ENCODE measurements at places on chromosomes 12 and 14.

GRCh38 chr12:109997393-109997792, 1.2 kb upstream of the GIT2 start:
- no peak overlapping the region for H3K4me3 ChIP-seq
- H3K27ac ChIP-seq: no peak overlapping the region
- no peaks in the 10 kb centered on the region for H3K27me3 ChIP-seq
- peaks cover 6% of the 10 kb centered on the region for H3K36me3 ChIP-seq
- peaks cover 26% of the 10 kb centered on the region for H3K4me1 ChIP-seq

DNA sequence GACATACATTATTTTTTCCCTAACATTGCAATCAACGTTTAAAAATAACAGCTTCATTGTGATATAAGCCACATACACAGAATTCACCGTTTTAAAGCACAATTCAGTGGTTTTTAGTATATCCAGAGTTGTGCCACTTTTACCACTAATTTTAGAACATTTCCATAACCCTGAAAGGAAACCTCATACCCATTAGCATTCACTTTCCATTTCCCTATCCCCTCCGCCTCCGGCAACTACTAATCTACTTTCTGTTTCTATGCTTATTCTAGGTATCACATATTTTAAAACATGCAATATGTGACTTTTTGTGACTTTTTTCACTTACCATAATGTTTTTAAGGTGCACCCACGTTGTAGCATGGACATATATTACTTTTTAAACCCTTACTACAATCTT, 55.6 kb upstream of the ISM2 start:
- no peaks in the 10 kb centered on the region for H3K27me3 ChIP-seq
- H3K27ac ChIP-seq: no peak overlapping the region
- peaks cover 8% of the 10 kb centered on the region for H3K36me3 ChIP-seq
- peaks cover 2% of the 10 kb centered on the region for H3K4me1 ChIP-seq

DNA sequence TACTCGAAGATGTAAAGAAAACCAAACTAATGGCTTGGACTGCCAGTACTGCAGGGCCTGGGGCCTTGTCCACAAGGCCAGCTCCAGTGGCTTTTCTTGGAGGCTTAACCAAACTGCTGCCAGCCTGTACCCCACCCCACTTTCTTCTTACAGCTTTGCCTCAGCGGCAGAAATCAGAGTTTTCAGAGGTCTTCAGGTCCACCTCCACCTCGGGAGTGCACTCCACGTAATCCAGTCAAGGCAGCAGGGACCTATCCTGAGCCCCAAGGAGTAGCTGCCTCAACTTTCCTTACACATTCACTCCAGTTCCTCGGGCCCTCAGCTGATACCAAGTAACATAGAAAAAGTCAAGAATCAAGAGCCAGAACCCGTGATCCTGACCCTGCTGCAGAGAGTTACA, 19.6 kb downstream of the PRMT8 start:
- no peaks in the 10 kb centered on the region for H3K36me3 ChIP-seq
- H3K4me1 ChIP-seq: no peaks in the 10 kb centered on the region
- H3K27me3 ChIP-seq: peaks cover 42% of the 10 kb centered on the region
- DNase-seq: no peak

DNA sequence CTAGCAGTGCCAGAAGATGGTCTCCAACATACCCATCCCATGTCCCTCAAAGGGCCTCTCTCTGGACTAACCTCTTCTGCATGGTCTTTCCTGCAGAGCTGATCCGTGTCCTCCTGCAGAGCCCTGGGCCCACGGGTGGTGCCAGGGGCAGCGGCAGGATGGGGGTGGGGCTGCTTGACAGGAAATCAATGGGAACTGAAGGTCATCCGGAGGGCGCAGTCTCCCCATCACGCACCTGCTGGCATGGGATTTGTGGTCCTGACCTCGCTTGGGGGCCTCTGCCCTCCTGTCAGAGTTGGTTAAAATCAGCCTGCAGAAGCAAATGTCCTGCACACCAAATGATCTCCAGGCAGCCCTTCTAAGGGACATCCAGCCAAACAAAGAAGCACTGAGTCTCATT, 110.2 kb downstream of the DPF3 start:
- no peak overlapping the region for H3K27ac ChIP-seq
- no peaks in the 10 kb centered on the region for H3K36me3 ChIP-seq
- H3K4me1 ChIP-seq: no peaks in the 10 kb centered on the region
- no peak overlapping the region for H3K4me3 ChIP-seq
- DNase-seq: no peak

GRCh38 chr14:102205560-102205959, 65.9 kb downstream of the WDR20 start:
- DNase-seq: no peak
- H3K4me1 ChIP-seq: peaks cover 14% of the 10 kb centered on the region
- H3K27ac ChIP-seq: no peak overlapping the region
- no peak overlapping the region for H3K4me3 ChIP-seq
- H3K36me3 ChIP-seq: peaks cover 59% of the 10 kb centered on the region

DNA sequence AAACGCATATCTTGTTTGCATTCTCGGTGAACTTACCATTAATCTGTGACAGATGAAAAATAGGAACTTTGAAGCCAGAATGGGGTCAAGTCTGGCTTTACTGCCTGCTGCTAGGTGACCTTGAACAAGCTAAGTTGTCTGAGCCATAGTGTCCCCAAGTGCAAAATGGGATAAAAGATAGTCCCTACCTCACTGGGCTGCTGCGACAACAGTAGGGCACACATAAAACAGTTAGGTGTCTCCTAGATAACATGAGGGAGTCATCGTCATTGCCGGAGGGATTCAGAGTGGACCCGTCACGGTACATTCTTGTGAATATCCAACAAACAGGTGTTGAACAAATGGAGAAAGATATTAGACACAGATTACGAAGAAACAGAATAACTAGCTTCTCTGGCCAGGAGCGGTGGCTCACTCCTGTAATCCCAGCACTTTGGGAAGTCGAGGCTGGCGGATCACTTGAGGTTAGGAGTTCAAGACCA, 71.2 kb downstream of the NINJ2 start:
- H3K27ac ChIP-seq: no peak overlapping the region
- H3K36me3 ChIP-seq: no peaks in the 10 kb centered on the region
- no peaks in the 10 kb centered on the region for H3K4me1 ChIP-seq
- DNase-seq: no peak

DNA sequence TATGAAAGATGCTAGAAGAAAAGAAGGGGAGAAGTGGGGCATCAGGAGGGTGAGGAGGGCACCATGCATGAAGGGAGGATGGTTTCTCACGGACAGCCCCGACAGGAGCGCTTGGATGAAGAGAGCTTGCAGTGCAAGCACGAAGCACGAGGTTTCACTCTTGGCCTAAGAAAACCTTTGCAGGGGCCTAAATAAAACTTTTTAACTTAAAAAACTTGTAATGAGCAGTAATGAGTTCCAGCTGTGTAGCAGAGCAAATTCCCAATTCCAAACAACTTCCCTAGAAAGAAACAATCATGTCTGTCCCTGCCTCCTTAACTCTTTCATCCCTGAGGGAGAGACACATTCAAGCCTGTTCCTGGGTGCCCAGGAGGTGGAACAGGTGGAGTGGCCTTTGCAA, 119.5 kb downstream of the PAH start:
- H3K4me1 ChIP-seq: no peaks in the 10 kb centered on the region
- no peaks in the 10 kb centered on the region for H3K36me3 ChIP-seq
- no peaks in the 10 kb centered on the region for H3K27me3 ChIP-seq

- H3K4me3 ChIP-seq: no peak overlapping the region
- H3K27me3 ChIP-seq: peaks cover 6% of the 10 kb centered on the region
- H3K36me3 ChIP-seq: no peaks in the 10 kb centered on the region
- no peaks in the 10 kb centered on the region for H3K4me1 ChIP-seq
- H3K27ac ChIP-seq: no peak overlapping the region
- no peak for DNase-seq
Observed at GRCh38 chr12:118456741-118457140, 80.4 kb downstream of the SUDS3 start.

GRCh38 chr12:91604897-91605296, 422.3 kb upstream of the DCN start:
- DNase-seq: no peak
- no peaks in the 10 kb centered on the region for H3K36me3 ChIP-seq
- no peak overlapping the region for H3K4me3 ChIP-seq
- no peaks in the 10 kb centered on the region for H3K27me3 ChIP-seq
- H3K4me1 ChIP-seq: no peaks in the 10 kb centered on the region
- no peak overlapping the region for H3K27ac ChIP-seq

DNA sequence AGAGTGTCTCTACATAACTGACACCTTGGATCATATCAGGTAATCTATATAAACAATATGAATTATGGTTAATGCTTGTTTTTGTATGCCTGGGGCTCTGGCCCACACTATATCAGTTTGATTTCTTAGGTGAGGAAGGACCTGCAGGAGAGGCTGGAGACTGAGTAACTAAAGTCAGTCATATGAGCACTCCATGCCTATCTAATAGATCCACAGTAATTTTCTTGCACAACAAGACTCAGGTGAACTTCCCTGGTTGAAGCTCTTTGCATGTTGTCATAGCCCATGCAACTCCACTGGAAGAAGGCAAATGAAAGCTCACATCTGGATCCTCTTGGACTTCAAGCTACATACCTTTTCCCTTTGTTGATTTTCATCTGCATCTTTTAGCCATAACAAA, 62.3 kb downstream of the CDK17 start:
- no peak overlapping the region for H3K4me3 ChIP-seq
- H3K27me3 ChIP-seq: no peaks in the 10 kb centered on the region
- DNase-seq: no peak

- H3K4me1 ChIP-seq: no peaks in the 10 kb centered on the region
- H3K36me3 ChIP-seq: no peaks in the 10 kb centered on the region
- H3K4me3 ChIP-seq: no peak overlapping the region
- no peak for DNase-seq
Observed at GRCh38 chr12:30978639-30979038, 52.1 kb downstream of the TSPAN11 start.

GRCh38 chr12:123941624-123942237, 30.9 kb downstream of the CCDC92 start:
- peaks cover 26% of the 10 kb centered on the region for H3K4me1 ChIP-seq
- no peak overlapping the region for H3K27ac ChIP-seq
- H3K36me3 ChIP-seq: peaks cover 31% of the 10 kb centered on the region
- no peak for DNase-seq

DNA sequence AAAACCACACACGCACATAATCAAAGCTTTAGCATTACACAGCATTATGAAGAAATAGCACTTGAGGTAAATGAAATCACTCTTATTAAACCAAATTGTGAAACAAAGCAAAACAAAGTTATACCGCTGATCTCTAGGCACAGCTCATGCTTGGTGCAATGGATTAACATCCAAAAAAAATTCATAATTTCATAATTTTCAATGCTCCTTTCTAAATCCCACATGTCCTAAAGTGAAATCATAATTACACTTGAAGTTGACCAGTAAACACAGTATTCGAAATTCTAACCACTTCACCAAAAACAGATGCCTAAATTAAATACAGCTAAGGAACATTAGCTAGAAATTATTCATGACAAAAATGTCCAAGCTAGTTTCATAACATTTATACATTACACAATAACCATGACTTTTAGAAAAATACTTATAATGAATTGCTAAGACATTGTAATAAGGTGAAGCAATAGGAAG, 1.5 kb downstream of the MLH3 start:
- H3K27me3 ChIP-seq: no peaks in the 10 kb centered on the region
- no peak overlapping the region for H3K27ac ChIP-seq
- DNase-seq: no peak
- H3K4me3 ChIP-seq: no peak overlapping the region
- peaks cover 17% of the 10 kb centered on the region for H3K4me1 ChIP-seq
- no peaks in the 10 kb centered on the region for H3K36me3 ChIP-seq

GRCh38 chr14:71209888-71210287, 302.6 kb downstream of the PCNX1 start:
- H3K27ac ChIP-seq: no peak overlapping the region
- no peaks in the 10 kb centered on the region for H3K36me3 ChIP-seq
- DNase-seq: no peak
- no peaks in the 10 kb centered on the region for H3K27me3 ChIP-seq

DNA sequence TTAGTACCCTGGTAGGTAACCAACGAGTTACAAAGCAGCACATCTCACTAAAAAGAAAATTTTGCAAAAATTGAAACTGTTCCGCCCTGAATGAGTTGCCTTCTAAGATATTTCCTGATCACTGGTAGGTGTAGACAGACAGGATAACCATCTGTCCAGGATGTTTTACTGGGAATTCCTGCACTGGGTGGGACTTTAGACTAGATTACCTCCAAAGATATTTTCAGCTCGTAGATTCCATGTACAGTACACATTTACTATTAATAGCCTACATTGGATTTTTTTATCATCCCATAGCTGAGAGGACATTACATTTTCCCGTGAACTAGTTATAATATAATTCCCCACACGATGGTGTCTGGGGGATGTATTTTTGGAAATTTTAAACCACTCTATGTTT, 139.6 kb downstream of the DYRK2 start:
- no peaks in the 10 kb centered on the region for H3K36me3 ChIP-seq
- DNase-seq: no peak
- peaks cover 6% of the 10 kb centered on the region for H3K27me3 ChIP-seq
- peaks cover 6% of the 10 kb centered on the region for H3K4me1 ChIP-seq
- H3K27ac ChIP-seq: no peak overlapping the region
- H3K4me3 ChIP-seq: no peak overlapping the region

DNA sequence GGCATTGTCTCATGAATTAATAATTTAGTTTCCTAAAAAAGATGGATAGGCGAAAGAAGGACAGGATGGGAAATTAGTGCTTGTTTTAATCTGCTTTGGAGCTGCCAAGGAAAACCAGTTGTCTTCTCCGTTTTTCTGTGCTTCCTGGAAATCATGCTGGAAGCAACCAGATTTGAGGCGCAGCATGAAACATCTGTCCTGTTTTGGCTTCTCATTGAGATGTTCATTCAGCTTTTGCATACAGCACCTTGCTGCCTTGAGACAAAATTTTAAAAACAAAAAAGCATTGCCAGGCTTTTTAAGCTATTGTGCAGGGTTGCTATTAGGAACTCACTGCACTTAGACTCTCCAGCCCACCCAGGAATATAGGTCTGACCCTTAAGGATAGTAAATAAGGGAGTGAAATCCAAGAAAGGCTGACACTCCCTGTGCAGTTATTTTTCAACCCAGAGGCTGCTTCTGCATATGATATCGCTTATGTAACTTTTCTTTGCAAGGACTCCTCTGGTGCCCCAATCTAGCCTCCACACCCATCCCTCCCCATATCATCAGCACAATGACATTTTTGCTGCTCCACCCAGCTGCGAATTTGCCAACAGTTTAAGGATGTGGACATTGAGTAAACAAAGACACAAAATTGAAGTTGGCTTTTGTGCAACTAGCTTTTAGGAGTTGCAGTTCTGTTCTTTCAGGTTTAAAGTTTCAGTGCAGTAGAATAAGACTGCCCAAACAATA, 46.9 kb upstream of the MDM1 start:
- peaks cover 16% of the 10 kb centered on the region for H3K4me1 ChIP-seq
- no peak overlapping the region for H3K4me3 ChIP-seq
- no peak overlapping the region for H3K27ac ChIP-seq
- DNase-seq: no peak
- H3K27me3 ChIP-seq: no peaks in the 10 kb centered on the region

DNA sequence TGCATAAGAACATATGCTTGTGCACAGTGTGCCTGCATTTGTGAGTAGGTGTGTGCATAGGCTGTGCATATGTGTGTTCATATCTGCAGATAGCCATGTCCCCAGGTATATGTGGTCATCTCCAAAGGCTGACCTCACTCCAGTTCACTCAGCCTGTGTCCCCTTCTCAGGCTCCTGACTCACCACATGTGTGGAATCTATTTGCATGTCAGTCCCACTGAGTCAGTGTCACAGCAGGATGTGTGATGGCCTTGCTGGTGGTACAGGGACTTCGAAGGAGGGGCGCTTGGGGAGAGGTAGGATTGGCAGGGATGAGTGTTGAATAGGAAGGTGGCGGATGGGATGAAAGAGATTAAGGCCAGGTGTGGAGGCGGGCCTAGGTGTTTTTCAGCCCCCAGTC, 35.5 kb downstream of the KRT80 start:
- H3K36me3 ChIP-seq: no peaks in the 10 kb centered on the region
- H3K27ac ChIP-seq: peak overlapping the region; percentile 91
- H3K27me3 ChIP-seq: peaks cover 16% of the 10 kb centered on the region
- peaks cover 52% of the 10 kb centered on the region for H3K4me1 ChIP-seq
- DNase-seq: no peak
- H3K4me3 ChIP-seq: no peak overlapping the region
